ENCODE measurements at places on chromosomes 4 and X. TPM values are rescaled to one million over a fixed set of nuclear protein-coding genes. Genes with fewer than 3 reads are reported as not detected.

DNA sequence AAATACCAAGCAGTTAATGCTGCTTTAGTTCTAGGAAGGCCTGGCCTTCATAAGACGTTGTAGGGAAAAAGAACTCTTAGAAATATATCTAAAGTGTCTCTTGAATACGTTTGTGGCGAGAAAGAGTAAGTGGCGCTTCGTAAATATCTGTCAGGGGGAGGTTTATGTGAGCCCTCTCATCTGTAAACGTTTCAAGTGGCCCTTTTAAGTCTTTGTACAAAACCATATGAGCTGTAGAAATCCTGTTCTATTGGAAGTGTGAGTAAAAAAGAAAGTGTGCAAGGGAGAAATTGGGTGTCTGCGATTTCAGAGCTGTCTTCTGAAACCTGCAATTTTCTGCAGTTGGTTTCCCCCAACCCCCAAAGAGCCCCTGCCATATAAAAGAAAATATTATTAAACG lies 8.6 kb upstream of the INTU start:
- DNase-seq, result no peak
- no peaks in the 10 kb centered on the region for H3K36me3 ChIP-seq
- H3K27ac ChIP-seq, result no peak overlapping the region
- no peaks in the 10 kb centered on the region for H3K4me1 ChIP-seq
- H3K27me3 ChIP-seq, result no peaks in the 10 kb centered on the region

Gene RGN
- total RNA-seq, result not detected

- DNase-seq, result no peak
- H3K27ac ChIP-seq, result no peak overlapping the region
- H3K27me3 ChIP-seq, result no peaks in the 10 kb centered on the region
- no peaks in the 10 kb centered on the region for H3K36me3 ChIP-seq
- H3K4me3 ChIP-seq, result no peak overlapping the region
These were observed 210.0 kb downstream of the KLHL4 start for GRCh38 chrX:87727620-87728019.

Gene GLRA2
- total RNA-seq, result not detected
